ENCODE measurements at places on chromosomes 1 and 21. TPM values are rescaled to one million over a fixed set of nuclear protein-coding genes. Genes with fewer than 3 reads are reported as not detected.
A peak's percentile ranks its signal among the peaks of the same experiment; 100 is the strongest.

BARHL2 gene
- total RNA-seq: 14.8 TPM

DNA sequence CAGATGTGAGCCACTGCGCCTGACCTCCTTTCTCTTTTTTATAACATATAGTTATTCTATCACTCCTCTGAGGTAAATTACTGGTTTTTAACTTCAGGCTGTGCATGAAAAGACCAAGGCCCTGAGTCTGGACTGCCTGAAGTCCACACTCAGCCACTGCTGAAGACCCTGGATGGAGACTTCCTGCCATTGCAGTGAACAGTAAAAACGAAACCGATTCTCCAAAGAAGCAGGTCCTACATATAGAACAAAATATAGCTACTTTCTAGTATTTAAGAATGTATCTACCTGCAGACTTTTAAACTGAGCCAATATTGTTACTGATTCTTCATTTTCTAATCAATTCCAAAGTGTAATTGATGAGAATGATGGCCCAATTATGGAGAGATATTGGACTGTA is 232.8 kb downstream of the CHRM3 start:
- no peak for DNase-seq

DNA sequence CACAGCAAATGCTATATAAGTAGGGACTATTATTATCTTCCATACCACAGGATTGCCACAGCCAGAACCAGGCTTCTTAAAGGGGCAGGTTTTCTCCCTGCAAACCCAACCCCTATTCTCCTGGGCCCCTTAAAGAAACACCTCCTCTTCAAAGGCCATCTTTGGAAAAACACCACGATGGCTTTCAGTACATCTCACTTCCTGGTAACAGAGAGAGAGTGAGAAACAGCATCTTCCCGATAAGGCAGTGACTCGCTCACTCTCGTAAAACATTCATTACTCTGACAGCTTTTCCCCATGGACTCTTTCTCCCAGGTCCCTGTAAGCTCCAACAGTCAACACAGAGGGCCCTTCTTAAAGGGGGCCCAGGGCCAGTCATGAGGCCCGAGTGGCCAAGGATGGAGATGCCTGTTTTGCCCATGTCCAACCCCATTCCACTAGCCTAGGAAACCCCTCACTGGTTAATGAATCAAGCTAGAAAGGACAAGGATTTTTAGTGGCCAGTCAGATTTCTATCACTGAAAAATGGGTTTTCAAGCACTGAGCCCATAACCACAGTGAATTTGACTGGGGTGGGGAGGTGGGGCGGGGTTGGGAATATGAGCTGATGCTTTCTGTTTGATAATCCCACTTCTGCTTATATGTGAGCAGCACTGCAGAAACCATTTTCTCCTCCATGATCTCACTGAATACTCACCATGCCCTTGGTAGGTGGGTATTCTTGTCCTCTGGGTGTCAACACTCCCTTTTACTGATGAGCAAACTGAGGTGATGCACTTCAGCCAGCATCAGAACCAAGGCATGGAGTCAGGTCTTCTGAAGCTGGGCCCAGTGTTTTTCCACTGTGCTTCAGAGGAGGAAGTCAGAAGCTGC is 3.6 kb upstream of the NAV1 start:
- no peak for DNase-seq

- no peak for DNase-seq
Measured at GRCh38 chr1:205924460-205924790, 18.8 kb downstream of the SLC26A9 start.

DNA sequence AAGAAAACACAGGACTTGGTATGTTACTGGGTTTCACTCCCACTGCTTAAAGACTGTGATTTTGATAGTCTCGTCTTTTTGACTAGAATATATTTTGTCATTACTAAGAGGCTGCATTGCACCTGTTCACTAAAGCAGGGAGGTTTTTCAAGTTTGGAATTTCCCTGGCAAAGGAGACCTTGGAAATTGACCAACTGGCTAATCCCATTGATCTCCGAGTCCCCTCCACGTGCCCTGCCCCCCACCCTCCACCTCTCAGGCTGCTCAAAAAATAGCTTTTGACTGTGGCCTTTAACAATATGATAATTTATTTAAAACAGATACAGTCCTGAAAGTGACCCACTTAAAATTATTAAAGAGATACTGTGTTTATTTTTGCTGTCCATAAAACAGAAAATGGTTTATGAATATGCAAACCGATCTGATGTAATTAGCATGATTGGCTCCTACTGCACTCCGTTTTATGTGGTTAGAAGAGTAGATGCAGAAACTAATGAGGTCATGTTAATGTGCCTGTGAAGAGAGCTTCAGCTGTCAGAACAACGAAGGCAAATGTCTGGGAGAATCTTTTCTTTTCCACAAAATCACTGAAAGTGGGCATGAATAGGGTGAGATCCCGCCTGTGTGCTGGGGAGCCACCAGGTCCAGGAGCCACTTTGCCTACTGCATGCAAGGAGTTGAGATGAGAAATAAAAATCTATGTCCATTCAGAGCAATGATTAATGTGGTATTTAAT is 361.5 kb downstream of the RRAGC start:
- no peak for DNase-seq

DNA sequence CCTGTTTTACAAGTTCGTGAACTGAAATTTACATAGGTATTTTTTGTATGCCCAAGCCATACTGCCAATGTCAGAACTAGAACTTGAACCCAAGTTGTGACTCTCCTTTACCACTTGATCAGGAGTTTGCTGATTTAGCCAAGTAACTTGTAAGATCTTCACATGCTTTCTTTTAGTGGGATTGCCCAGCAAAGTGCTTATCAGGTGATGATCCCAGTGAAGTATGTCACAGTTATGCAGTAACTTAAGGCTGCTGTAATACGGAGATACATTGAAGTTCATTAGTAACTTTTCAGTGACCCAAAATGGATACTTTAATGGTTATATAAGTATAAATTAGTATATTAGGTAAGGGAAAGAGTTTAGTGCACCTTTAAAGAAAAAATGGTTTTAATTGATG is 3.8 kb downstream of the SRSF11 start:
- no peak for DNase-seq

GRCh38 chr1:23799570-23800399 is 769 bp downstream of the GALE start:
- no peak for DNase-seq

GRCh38 chr1:196214866-196215265 is 393.4 kb downstream of the KCNT2 start:
- no peak for DNase-seq

- DNase-seq: no peak
Measured at GRCh38 chr1:97727029-97727428, 193.8 kb downstream of the DPYD start.

GRCh38 chr1:172468296-172468695 is 24.4 kb upstream of the PIGC start:
- DNase-seq: no peak

GRCh38 chr1:168400139-168400538 is 119.5 kb downstream of the TBX19 start:
- no peak for DNase-seq

CACHD1 gene
- total RNA-seq: 44.6 TPM

DNA sequence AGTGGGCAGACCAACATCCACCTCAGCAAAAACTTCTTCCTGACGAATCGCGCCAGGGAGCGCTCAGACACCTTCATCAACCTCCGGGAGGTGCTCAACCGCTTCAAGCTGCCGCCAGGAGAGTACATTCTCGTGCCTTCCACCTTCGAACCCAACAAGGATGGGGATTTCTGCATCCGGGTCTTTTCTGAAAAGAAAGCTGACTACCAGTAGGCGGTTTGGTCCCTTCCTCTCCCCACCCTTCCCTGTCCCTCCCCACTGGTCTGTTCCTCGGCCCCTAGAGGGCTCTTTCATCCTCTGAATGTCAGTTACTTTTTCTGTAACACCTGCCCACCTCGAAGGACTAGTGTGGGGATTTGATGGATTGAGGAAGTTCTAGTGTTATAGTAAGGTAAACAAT is 46.9 kb downstream of the CAPN2 start:
- no peak for DNase-seq

- no peak for DNase-seq
Measured at GRCh38 chr1:20731057-20731991, 1.2 kb downstream of the SH2D5 start.

KRTAP13-2 gene
- total RNA-seq: not detected

DNA sequence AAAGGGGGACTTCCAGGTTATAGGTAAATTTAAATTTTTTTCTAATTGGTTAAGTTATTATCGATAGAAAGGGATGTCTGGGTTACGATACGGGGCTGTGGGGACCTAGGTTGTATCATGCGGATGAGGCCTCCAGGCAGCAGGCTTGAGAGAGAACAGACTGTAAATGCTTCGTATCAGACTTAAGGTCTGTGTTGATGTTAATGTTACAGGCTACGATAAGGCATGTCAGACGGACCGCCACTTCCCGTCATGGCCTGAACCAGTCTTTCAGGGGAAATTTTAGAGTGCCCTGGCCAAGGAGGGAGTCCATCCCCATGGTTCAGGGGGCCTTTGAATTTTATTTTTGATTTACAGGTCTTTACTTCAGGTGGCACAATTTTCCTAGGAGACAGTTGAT is 16.7 kb downstream of the ABCG1 start:
- no peak for DNase-seq

GRCh38 chr1:38029685-38030511 is 16.7 kb downstream of the POU3F1 start:
- no peak for DNase-seq

- no peak for DNase-seq
Measured at GRCh38 chr1:204359131-204359473, 627 bp downstream of the PLEKHA6 start.

RASAL2 gene
- total RNA-seq: 21.8 TPM

- no peak for DNase-seq
Measured at GRCh38 chr1:108079440-108080025, 114.6 kb upstream of the VAV3 start.

- peak; percentile 79 for DNase-seq
Measured at GRCh38 chr1:22318279-22318981, 133.2 kb upstream of the ZBTB40 start.

NGF gene
- 3.3 TPM for total RNA-seq

CDC42SE1 gene
- 176 TPM for total RNA-seq

- no peak for DNase-seq
Measured at GRCh38 chr1:15542388-15543250, 16.0 kb downstream of the DNAJC16 start.

DNA sequence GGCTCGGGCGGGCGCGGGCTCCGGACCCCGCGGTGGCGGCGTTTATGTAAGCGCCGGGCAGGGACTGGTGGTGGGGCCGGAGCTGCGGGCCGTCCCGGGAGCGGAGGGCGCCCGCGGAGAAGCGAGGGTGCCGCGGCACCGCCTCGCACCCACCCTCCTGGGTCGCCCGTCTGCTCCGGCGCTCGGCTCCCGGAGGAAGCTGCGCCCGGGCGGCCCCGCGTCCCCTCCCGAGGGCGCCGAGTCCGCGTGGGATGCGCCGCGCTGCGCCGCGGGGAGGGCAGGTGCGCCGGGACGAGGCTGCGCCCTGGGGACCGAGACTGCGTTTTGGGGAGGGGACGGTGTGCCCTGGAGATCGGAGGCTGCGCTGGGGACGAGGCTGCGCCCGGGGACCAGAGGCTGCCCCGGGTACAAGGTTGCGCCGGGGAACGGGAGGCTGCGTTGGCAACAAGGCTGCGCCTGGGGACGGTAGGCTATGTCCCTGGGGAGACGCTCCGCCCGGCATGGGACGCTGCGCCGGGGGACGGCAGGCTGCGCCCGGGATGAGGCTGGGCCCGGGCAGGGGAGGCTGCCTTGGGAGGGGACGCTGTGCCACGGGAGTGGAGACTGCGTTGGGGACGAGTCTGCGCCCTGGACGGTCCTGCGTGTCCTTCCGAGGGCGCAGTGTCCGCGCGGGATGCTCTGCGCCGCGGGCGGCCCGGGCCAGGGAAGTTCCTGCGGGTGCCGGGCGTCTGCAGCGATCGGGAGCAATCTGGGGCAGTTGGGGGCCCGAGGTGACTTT is 627 bp downstream of the ADARB1 start:
- DNase-seq: no peak

COL9A2 gene
- 19.8 TPM for total RNA-seq

TIE1 gene
- 1.3 TPM for total RNA-seq

DNA sequence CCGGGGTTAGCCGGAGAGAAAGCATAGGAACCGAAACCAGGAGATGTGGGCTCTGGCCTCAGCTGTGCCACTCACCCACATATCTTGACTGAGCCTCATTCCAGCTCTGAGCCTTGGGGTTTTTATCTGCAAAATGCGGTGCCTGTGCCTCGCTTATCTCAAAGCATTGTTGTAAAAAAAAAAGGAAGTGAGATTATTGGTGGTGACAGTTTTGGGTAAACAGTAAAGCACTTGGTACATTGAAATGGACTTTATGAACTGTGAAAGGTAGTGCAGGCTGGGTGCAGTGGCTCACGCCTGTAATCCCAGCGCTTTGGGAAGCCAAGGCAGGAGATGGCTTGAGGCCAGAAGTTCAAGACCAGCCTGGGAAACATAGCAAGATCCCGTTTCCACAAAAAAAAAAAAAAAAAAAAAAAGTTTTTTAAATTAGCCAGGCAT is 3.8 kb downstream of the PTAFR start:
- DNase-seq: no peak

DNA sequence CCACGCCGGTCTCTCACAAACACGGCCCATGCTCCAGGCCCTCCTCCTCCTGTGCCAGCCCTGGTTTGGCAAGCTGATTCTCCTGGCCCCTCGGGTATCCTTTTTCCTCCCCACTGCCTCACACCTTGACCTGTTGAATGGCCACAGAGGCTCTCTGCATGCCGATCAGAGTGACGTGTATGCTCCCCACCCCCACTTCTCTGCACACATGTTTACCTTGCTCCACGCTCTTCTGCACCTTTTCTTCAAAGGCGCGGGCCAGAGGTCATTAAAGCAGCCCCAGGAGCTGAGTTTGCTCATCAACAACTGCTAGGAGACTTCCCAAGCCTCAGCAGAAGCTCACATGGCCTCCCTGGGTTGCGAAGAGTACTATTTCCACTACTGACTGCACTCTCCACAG is 139.3 kb upstream of the EDN2 start:
- peak; percentile 31 for DNase-seq

GRCh38 chr1:202857136-202857610 is 31.8 kb downstream of the RABIF start:
- no peak for DNase-seq

GRCh38 chr21:36463204-36463603 is 16.7 kb downstream of the CLDN14 start:
- no peak for DNase-seq

- no peak for DNase-seq
Measured at GRCh38 chr1:182833271-182833670, 5.9 kb upstream of the DHX9 start.

PDZK1 gene
- total RNA-seq: 29.6 TPM

DNA sequence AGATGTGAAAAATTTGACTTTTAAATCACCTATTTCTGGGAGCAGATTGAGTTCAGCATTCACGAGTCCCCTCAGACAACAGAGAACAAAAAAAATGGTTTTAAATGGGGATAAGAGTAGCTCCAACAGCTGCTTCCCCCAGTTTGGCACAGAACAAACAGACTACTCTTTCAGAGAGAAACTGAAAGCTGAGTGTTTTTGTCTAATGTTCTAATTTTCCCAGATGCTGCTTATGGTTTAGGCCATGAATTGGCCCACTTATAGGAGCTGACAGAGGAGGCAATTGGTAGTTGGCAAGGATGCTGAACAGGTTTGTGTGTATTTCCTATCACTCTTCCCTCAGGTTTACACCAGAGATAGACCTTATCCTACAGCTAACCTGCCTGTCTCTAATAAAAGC is 1637.4 kb upstream of the PRMT6 start:
- DNase-seq: no peak

- no peak for DNase-seq
Measured at GRCh38 chr1:165897326-165898303, 70.2 kb downstream of the UCK2 start.

BACE2 gene
- total RNA-seq: 29.8 TPM

Data from type B pancreatic cell (in vitro differentiated cells).